ENCODE measurements at places on chromosomes 11 and 22.

DNA sequence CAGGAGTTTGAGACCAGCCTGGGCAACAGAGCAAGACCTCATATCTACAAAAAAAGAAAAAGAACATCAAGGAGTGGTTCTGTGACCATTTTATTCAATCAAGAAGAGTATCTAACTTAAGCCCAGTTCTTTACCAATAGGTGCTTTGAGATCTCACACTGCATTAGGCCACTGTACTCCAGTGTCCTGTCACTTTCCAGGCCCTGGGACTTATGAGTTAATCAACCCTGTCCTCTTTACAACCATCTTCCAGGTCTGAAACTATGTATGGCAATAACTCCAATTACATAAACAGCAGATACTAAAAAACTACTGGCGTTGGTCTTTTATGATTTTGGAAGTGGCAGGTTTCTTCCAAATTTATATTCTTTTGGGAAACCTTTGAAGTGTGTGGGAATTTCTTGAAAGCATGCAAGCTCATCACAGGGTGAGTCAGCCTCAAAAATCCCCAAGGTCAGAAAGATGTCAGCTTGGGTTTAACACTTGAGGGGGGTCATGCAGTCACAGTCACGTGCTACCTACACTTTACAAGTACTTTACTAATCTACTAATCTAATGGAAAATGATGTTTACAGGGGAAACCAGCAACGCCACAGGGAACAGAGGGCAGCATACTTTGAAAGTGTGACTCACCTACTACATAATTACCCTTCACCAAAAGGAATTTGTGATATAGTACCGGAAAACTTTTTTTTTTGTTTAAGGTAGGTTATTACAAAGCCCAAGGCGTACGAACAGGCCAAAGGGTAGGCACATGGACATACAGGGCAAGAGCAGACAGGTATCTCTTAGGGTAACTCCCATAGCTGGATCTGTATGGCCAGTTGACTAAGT is 15.6 kb downstream of the PISD start:
- peak; percentile 87 for DNase-seq

DNA sequence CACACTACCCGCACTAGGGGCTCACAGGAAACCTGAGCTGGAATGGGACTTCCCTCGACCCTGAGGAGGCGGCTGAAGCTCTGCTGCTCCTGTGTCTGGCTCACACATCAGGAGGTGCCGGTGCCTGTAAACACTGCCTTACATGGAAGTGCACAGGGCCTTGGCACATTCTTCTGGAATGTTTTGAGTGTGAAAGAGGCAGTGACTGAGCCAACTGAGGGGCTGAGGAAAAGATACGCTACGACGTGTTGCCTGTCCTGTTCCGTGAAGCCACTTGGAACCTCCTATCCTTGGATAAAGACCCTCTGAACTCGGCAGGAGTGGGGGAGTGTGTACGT is 10.5 kb downstream of the TXN2 start:
- DNase-seq: no peak

DNA sequence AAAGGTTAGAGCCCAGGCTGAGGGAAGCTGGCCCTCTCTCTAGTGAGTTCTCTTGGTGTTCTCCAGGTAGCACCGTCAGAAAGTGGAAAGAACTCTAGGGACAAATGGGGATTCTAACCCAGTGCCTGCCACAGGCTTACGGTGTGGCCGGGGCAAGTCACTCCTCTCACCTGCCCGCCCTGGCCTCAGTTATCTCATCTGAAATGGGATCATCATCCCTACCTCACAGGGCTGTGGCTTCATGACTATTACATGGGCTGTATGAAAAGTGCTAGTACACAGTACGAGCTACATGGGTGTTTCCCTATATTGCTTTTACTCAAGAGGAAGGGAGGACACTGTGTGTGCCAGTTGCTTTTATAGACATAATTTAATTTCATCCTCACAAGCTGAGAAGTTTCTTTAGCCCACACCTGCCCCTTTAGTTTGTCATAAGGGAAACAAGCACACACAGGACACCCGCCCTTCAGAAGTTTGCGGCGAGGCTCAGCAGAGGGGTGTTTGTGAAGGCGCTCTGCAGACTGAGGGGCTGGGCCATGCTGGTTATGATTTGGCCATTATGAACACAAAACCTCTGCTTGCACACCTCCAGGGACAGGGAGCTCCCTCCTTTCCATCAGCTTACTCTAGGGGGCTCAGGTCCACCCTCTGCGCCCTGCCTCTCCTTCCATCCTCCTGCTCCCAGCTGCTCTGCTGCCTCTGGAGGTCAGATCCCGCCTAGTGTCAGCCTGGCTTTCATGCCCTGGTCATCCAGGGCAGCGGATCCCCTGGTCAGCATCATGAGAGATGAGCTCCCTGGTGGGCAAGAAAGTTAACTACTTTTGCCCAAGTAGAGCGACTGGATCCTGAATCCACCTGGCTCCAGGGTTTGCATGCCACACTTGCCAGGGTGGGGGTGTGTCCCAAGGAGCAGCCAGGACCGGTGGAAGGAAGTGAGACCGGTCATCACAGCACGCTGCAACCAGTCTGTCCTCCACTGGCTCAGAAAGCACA is 1.2 kb downstream of the KLHL35 start:
- no peak for DNase-seq

- DNase-seq: no peak
These were observed 38.7 kb downstream of the WNT11 start for GRCh38 chr11:76167590-76167989.

- DNase-seq: no peak
These were observed 603.7 kb downstream of the TBC1D22A start for GRCh38 chr22:47366026-47366767.

DNA sequence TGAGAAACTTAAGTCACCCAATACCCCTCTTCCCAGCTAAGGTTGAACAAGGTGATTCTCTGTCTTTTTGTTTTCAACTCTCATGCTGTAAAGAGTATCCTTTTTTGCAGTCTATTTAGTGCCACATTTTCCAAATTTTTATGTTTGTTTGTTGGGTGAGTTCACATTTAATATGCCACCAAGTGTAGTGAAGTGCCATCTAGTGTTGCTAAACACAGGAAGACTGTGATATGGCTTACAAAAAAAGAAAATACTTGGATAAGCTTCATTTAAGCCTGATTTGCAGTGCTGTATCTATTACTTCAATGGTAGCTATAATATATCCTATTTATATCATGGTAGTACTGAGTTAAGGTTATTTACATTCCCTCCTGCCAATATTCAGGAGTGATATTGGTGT is 319.2 kb upstream of the CHORDC1 start:
- DNase-seq: no peak

GRCh38 chr11:128205796-128206195 is 381.6 kb downstream of the ETS1 start:
- no peak for DNase-seq

DNA sequence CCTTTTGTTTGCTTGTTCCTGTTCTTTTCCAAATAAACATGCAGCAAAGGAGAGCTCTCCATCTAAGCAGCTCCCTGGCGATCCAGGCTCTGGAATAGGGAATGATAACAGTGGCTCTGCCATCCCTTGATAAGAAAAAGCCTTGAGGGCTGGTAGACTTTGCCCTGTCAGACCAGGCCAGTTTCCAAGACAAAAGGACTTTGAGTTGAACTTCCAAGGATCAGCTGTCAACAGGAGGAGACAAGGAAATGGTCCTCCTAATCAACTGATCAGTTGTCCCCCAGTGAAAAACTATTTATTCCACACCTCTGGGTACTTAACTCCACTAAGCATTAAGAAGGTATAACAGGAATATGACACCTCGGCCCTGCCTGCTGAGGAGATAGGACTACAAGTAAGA is 127.8 kb downstream of the PARVA start:
- no peak for DNase-seq

- DNase-seq: peak; percentile 88
These were observed 7.5 kb upstream of the MICAL3 start for GRCh38 chr22:18031695-18032454.

GRCh38 chr11:36109850-36110606 is 166.2 kb downstream of the LDLRAD3 start:
- DNase-seq: no peak

GRCh38 chr11:92453055-92453454 is 228.4 kb downstream of the FAT3 start:
- DNase-seq: peak; percentile 20

DNA sequence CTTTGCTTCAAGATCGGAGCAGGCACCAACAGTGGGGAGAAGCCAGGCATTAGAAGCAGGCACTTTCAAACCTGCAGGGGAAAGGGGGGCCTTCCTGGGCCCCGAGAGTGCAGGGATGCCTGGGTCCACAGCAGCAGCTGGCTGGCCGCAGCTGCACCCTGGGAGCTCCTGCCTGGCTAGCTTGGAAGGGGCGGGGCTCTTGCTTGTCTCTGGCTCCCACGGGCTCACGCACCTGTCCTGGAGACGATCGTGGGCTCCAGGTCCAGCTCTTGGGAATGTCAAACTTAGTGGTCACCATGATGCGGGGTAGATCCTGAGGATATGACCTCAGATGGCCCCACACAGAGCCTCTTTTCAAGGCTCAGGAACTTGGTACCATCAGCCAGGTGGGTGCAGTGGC is 1673.2 kb downstream of the LRRC4C start:
- no peak for DNase-seq

DNA sequence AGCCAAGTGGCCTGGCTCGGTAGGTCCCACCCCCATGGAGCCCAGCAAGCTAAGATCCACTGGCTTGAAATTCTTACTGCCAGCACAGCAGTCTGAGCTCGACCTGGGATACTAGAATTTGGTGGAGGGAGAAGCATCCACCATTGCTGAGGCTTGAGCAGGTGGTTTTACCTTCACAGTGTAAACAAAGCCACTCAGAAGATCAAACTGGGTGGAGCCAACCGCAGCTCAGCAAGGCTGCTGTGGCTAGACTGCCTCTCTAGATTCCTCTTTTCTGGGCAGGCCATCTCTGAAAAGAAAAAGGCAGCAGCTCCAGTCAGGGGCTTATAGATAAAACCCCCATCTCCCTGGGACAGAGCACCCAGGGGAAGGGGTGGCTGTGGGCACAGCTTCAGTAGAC is 22.3 kb upstream of the OR5B21 start:
- no peak for DNase-seq

- no peak for DNase-seq
These were observed 1073.3 kb upstream of the RAG2 start for GRCh38 chr11:37671321-37671720.

DNA sequence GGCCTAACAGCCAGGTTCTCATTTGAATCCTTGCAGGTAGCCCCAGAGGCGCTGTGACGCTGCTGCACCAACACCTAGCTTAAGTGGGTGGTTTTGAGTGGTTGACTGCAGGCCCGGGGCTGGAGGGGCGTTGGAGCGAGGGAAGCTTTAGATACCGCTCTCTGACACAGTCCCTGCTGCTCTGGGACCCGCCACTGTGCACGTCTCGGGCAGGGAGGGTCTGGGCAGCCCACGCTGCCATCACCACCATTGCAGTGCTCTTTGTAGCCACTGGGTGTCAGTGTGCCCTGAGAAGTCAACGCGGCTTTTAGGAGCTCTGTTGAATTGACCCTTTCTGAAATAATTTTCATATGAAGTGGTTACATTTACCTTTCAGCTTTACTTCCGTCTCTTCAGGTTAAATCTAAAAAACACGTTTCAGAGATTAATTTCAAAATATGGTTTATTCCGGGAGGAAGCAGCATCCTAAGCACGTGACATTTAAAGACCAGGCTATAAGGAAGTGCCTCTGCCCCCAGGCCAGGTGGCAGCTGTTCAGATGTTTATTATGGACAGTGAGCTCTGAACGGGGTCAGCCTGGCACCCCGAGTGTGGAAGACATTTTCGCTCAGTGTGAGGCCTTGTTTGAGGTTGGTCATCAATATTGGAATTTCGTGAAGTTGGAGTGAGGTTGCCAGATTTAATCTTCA is 30.9 kb upstream of the PARVB start:
- peak; percentile 76 for DNase-seq

- no peak for DNase-seq
These were observed 85.5 kb downstream of the ENTHD1 start for GRCh38 chr22:39808081-39808480.

DNA sequence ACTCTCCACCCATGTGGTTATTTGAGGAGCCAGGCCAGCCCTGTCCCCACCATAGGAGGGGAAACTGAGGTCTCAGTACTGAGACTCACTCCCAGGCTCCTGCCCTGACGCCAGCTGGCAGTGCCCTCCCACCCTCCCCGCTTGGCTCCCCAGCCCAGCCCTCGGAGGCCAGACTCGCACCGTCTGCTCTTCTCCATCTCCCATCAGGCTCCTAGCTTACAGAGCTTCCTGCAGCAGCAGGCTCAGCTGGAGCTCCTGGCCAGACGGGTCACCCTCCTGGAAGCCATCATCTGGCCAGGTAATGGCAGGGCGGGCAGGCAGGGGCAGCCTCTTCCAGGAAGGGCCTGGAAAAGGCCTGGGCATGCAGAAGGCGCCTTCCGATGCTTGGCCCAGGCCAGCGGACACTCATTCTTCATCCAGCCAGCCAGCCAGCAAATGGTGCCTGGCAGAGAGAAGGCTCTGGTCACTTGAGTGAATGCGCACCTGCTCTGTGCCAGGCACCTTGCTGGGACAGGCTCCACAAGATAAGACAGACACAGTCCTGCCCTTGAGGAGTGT is 12.6 kb downstream of the RHBDD3 start:
- no peak for DNase-seq

DNA sequence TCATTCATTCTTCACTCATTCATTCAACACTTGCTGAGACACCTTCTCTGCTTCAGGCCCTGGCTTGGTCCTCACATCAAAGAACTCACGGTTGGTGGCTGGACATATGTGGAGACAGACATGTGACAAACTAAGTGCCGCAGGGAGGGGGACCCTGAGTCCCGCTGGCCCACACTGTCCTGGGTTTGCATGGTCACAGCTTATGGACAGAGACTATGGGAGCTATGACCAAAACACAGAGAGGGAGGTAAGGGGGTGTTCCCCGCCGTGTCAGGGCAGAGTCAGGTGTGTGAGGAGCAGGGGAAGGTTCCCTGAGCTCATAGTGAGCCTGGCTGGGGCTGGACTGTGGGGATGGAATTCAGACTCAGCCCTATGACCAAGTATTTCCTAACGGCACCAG is 123.1 kb downstream of the MPPED1 start:
- DNase-seq: no peak

DNA sequence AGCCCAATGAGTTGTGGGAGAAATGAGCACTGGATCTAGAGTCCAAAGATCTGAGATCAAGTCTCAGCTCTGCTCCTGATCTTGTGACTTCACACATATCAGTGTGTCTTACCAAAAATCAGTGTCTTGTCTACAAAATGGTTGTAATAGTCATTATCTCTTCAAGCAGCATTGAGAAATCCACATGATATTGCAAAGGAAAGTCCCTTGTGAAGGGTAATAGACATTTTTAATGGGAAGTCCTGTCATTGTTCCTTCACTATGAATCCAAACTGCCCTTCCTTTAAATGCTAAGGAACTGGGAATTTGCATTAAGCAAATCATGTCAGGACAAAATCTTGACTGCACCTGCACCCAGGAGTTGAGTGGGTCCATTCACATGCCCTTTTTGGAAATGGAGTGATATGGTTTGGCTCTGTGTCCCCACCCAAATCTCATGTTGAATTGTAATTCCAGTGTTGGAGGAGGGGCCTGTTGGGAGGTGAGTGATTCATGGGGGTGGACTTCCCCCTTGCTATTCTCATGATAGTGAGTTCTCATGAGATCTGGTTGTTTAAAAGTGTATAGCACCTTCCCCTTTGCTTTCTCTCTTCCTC is 51.1 kb downstream of the COMMD9 start:
- no peak for DNase-seq
